ENCODE measurements at places on chromosomes 13 and 19.

- no peak for DNase-seq
Measured at GRCh38 chr13:100497389-100497788, 91.2 kb downstream of the GGACT start.

- DNase-seq = no peak
Measured at GRCh38 chr19:8513036-8513686, 806 bp downstream of the ZNF414 start.

DNA sequence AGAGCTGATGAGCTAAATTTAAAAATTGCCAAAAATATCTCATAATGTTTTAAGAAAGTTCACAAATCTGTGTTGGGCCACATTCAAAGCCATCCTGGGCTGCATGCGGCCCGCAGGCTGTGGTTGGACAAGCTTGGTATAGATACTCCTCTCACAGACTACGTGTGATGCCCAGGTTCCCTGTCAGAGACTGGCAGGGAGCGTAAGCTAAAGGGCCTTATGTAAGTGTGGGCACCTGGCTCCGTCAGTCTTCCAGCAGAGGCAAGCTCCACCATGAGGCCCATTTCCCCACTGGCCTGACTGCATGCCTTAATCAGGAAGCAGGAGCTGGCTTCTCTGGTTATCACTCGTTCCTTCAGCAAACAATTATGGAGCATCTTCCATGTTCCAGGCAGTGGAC lies 200.2 kb downstream of the FOXO1 start:
- DNase-seq = no peak

DNA sequence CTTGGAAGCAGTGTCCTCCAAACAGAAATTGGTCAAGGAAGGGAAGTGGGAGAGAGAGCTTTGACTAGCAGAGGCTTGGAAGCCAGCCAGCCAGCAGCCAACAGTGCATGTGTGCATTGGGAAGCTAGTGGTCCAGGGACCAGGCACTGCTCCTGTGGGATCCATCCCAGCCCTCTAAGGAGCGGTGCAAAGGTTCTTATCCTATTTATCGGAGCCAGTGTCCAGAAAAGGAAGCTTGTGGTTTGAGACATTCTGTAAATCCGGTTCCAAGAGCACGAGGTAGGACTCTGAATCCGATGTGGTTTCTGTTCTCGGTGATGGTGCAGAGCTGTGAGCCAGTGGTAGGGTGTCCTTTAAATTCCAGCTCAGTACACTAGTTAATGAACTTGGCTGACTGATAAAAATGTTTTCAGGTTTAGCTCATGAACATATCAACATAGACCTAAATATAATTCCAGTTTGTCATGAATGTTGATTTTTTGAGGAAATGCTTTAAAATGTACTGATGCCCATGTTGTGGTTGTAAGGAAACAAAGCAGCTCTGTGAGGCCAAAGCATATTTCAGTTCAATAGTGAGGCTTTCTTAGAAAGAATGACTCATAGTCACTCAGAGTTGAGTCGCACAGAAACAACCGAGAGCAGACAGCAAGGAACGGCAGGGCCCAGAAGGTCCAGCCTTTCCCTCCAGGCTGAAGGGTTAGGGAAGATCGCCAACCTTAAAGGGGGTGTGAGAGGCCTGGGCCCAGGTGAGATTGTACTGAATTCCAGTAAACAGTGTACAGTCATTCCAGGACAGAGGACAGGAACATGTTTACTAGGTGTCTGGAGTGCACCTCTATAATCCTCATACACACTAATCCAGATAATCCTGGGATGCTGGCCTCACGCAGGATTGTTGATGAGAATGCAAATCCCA lies 21.5 kb upstream of the GARRE1 start:
- peak; percentile 52 for DNase-seq

- DNase-seq = no peak
Measured at GRCh38 chr19:48678201-48678600, 5.4 kb upstream of the NTN5 start.

- no peak for DNase-seq
Measured at GRCh38 chr13:68234274-68234673, 1004.1 kb upstream of the PCDH9 start.

- no peak for DNase-seq
Measured at GRCh38 chr19:20359933-20360720, 193.1 kb downstream of the ZNF486 start.

GRCh38 chr13:113178070-113178895 lies 19.8 kb downstream of the PROZ start:
- no peak for DNase-seq

DNA sequence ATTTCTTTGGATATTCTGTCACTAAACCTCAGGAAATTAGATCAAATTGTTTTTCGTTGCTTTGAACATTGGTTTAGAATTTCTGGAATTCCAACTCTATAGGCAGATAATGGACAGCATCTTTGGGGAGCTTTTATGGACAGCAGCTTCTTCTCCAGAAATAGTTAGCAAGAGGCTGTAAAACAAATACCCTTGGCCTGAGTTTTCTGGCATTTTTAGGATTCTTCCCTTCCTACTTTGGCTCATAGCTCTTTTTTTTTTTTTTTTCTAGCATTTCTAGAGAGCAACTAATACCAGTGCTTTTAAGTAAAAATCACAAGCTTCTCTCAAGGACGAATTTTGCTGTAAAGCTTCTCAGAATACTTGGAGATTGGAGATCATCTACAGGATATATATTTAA lies 169.8 kb upstream of the SPRY2 start:
- no peak for DNase-seq

All from left hindlimb (tissue), 1 donor.